LHCN-M2 (cell line): ENCODE measurements at places on chromosomes 5 and 9. TPM values are rescaled to one million over a fixed set of nuclear protein-coding genes. Genes with fewer than 3 reads are reported as not detected.

GRCh38 chr9:116580853-116581252 is 106.3 kb upstream of the TRIM32 start:
- no peak for DNase-seq

DNA sequence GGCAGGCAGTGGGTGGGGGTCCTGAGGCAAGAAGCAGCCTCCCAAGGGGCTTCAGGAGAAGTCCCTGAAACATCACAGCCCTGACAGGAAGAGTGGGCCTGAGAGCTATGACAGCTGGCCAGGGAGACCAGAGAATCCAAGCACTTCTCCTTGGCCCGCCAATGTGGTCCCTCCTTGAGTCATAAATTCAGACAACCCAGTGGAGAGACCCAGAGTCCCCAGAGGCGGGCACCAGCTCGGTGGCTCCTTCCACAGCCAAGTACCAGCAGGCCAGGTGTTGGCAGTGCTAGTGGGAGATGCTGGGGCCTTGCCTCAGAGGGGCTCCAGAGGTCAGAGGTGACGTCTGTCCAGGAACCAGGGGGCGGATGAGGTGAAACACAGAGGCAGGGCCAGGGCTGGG is 1.6 kb upstream of the DOK3 start:
- DNase-seq = no peak

GRCh38 chr5:171310212-171310818 is 1.3 kb downstream of the TLX3 start:
- DNase-seq = no peak

The GABRG2 gene
- total RNA-seq = not detected in 2 replicates

The SLC4A9 gene
- not detected in 2 replicates for total RNA-seq
